ENCODE measurements at places on chromosomes 6 and 20.

DNA sequence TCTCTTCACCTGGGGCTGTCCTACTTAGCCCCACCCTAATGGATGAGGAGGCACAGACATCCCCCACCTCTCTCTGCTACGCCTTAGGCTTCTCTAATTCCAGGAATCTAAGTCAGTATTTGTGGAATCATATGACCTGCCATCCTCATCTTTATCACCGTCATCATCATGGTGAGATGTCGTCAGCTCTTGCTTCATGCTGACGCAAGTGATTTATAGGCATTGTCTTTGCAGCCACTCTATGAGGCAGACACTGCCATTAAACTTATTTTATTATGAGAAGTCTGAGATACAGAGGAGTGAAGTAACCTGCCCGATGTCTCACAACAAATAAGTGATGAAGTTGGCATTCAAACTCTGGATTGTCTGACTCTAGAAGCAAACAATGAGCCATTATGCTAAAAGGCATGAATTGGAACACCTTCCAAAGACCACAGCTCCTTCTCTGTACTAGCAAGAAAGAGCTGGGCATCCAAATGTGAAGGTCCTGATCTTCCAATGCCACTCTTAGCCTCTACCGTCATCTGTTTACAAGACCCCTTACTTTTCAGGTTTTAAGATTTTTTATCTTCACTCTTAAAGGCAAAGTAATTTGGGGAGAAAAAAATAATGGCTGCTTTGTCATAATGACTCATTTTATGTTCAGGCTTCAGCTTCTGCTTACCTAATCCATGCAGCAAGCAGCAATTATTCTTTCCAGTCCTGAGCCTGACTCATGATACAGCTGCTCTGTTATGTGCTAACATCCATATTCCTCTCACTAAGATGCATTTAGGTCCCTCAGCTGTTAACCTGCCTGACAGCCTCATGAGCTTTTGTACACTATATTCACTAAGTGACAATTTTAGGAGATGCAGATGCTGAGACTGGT is 113.7 kb upstream of the BCLAF1 start:
- peak; percentile 94 for DNase-seq

DNA sequence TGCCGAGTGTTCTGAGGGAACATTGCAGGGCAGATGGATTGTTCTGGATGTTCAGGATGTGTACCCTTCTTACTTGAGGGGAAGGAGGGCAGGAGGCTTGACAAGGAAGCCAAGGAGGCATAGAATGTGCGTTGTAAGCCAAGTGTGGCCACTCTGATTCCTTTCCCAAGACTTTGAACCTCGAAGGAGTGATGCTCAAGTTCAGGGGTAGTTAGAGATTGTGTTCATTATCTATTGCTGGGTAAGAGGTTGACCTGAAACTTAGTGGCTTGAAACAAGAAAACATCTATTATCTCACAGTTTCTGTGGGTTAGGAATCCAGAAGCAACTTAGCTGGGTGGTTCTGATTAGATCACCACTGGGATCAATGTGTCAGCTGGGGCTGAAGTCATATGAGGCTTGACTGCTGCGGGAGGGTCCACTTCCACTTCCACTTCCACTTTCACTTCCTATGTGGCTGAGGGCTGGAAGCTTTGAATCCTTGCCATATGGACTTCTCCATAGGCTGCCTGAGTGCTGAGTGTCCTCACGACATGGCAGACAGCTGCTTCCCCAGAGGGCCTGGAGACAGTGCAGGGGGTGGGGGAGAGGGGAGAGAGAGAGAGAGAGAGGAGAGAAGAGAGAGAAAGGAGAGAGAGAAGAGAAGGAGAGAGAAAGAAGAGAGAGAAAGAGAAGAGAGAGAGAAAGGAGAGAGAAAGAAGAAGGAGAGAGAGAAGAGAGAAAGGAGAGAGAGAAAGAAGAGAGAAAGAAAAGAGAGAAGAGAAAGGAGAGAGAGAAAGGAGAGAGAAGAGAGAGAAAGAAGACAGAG is 6.9 kb upstream of the CD40 start:
- no peak for DNase-seq

DNA sequence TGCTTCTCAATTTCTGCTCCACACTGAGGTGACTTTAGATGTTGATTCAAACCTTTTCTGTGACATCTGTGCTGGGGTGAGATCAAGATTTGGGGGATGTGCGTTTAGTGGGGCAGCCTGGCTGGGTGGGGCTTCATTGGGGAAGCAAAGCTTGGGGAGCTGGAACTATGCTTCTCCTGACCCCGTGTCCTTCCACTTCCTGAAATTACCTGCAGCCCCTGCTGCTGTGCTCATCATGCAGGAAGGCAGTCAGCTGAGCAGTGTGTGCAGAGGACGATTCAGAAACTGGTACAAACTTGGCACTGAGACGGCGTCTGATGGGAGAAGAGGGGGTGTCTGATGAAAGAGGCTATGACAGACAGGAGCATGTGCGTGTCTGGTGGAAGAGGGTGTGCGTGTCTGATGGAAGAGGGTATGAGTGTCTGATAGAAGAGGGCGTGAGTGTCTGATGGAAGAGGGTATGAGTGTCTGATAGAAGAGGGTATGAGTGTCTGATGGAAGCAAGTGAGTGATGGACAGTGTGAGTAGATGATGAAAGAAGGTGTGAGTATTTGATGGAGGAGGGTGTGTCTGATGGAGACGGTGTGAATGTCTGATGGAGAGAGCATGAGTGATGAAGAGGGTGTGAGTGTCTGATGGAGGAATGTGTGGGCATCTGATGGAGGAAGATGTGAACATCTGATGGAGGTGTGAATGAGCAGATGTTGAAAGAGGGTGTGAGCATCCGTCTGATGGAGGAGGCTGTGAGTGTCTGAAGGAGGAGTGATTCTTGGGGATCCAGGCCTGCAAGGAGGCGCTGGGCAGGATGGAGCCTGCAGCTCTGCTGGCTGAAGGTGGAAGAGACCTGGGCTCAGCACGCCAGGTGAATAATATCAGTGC is 103.4 kb downstream of the SYCP2 start:
- DNase-seq = no peak

- no peak for DNase-seq
These were observed 555 bp downstream of the BPIFA1 start for GRCh38 chr20:33236351-33236750.

DNA sequence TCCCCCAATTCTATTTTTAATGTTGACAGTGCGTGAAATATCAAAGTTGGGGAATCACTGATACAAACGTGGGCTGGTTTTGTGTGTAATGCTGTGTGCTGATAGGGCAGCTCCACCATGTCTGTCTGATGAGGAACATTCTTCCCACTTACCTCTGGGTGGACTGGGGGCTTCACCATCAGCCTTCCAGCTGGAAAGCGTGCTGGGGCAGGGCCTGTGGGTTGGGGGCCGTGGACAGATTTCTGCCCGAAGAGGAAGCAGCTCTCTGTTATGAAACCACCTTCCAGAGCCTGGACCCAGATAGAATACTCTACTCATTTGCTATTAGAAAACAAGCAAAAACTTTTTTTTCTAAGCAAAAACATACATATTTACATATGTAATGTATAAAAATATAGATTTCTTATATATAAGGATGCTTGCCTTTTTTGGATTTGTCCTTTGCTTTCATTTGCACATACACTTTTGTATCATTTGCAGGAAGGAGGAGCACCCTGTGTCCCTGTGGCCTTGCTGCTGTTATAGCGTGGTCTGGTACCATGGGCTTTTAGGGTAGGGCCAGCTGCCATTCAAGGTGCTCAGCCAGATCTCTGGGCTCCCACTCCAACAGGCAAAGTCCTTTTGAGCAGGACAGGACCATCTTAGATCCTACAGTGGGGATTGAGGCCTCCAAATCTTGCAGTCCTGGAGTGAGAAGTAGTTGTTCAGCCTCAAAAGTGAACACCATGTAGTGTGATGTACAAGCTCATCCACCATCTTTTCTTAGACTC is 48.1 kb downstream of the DUSP22 start:
- DNase-seq = no peak

DNA sequence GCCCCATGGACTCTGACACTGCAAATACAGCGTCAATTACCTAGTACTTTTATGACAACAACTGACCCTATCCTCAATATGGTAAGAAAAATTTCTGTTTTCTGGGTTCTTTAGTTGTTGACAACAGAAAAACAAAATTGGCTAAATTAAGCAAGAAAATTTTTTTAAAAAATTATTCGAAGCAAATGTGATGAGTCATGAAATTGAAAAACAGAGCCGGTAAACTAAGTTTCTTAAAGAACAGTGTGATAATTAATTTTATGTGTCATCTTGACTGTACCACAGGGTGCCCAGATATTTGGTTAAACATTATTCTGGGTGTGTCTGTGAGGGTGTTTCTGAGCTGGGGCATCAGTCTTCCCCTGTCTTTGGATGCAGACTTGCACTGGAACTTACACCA is 107.6 kb upstream of the OPRM1 start:
- DNase-seq = no peak

DNA sequence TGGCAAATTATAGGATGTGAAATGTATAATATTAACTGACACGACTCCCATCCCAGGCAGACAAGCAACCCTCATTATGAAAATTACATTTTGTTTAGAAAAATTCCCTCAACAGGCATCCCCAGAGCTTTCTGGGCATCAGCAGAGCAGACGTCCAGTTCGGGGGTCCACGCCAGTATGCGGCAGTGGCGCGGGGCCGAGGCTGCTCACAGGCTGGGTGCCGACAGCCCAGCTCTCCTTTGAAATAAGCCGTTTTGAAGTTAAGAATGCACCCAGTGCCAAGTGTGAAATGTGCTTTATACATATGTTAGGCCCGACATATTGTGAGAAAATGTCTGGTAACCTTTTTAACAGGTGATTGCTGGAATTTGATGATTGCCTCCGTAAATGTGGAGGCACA is 50.4 kb downstream of the RPP40 start:
- no peak for DNase-seq

GRCh38 chr20:32019563-32020463 is 9.6 kb downstream of the CCM2L start:
- no peak for DNase-seq

DNA sequence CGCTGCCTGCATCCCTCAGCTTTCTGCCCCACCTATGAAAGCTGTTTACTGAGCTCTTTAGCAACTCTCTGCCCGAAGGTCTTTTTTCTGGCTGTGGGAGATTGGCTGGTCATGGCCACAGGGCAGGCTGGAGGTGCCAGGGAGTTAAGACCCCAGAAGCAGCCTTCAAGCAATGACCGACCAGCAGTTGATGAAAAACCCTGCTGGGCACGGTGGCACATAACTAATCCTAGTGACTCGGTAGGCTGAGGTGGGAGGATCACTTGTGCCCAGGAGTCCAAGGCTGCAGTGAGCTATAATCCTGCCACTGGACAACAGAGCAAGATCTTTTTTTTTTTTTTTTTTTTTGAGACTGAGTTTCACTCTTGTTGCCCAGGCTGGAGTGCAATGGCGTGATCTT is 20.4 kb upstream of the ITPR3 start:
- no peak for DNase-seq

DNA sequence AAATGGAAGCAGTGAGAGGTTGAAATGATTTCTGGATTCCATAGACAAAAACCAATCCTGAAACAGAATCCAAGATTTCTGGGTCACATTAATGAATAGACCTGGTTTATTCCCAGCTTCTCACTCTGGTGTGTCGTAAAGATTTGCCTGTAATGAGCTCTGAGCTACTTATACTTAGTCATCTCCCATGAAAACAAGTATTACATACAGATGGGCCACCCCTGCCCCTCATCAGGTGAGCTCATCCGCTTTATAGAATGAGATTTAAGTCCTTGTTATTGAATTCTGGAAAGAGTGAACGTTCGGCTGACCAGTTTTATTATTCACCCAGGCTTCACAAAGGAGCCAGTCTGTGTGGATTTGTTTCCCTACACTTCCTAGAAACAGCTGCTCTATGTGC is 47.1 kb upstream of the TMEM181 start:
- no peak for DNase-seq

GRCh38 chr20:10578607-10579006 is 95.2 kb downstream of the JAG1 start:
- DNase-seq = peak; percentile 42

GRCh38 chr6:71579902-71580301 is 291.3 kb downstream of the OGFRL1 start:
- DNase-seq = no peak

- no peak for DNase-seq
These were observed 1176.8 kb upstream of the ADGRB3 start for GRCh38 chr6:67458265-67458664.

DNA sequence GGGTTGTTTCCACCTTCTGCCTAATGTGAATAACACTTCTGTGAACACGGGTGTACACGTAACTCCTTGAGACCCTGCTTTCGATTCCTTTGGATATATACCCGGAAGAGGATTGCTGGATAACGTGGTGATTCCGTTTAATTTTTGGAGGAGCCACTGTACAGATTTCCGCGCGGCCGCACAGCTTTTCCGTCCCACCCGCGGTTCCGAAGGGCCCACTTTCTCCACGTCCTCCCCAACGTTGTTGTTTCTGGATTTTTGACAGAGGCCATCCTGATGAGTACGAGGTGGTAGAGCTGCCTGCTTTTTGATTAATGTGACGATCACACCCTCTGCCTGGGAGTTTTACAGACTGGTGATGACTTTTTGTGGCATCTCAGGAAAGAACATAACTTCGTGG is 114.0 kb downstream of the MYLK4 start:
- DNase-seq = no peak

GRCh38 chr6:89310929-89311328 is 4.2 kb downstream of the GABRR2 start:
- peak; percentile 21 for DNase-seq

DNA sequence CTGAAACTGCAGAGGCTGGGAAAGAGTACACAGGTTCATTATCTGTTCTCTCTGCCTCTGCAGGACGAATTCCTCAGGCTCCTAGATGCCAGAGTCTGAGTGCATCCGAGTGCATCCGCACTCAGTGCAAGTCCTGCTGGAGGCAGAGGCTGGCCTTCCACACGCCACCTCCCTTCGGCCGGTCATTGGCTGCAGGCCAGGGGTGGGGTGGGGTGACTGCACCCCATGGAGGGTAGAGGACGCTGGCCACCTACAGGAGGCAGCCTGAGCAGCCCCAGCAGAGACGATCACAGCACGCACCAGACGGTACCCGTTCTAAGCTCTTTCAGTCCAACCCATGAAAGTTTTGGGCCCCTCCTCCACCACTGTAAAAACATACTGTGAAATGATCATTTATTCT is 11.7 kb downstream of the SFT2D1 start:
- no peak for DNase-seq

DNA sequence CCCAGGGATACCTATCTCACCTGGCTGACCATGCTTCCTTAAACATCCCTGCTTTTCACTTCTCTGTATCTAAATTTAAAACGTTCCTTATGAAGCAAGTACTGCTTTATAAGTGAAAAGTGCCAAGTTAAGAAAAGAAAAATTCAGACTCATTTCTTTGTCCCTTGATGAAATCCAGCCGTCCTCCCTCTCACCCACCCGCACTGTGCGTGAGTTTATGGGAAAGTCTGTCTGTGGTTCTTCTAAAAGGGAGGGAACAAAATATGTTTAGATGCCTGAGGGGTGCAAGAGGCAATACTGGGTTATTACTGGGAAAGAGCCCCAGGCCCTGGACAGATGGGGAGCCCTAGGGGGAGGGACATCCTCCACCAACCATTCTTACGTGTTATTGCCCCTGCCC is 31.2 kb downstream of the SPDEF start:
- DNase-seq = no peak

DNA sequence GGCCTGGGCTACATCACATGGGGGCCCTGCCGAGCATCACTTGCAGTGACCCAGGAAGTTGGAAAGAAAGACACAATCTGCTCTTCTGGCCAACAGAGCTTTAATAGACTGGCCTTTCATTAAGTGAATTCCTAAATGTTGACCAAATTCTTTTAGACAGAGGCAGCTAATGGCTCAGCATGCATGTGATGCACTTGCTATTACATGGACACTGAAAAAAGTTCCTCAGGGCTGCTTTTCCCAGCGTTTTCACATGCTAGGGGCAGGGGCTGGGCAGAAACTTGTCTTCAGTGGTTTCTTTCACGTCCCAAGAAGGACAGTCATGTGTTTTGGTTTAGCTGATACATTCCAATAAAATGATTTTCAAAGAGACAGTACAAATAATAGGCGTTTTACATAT is 651.0 kb upstream of the SLC35B3 start:
- DNase-seq = no peak

Data from skeletal muscle cell (primary cell).